ENCODE measurements at places on chromosomes 3 and 15. TPM values are rescaled to one million over a fixed set of nuclear protein-coding genes. Genes with fewer than 3 reads are reported as not detected.

- no peak for DNase-seq
Measured at GRCh38 chr15:74303741-74304309, 63.6 kb downstream of the CYP11A1 start.

DNA sequence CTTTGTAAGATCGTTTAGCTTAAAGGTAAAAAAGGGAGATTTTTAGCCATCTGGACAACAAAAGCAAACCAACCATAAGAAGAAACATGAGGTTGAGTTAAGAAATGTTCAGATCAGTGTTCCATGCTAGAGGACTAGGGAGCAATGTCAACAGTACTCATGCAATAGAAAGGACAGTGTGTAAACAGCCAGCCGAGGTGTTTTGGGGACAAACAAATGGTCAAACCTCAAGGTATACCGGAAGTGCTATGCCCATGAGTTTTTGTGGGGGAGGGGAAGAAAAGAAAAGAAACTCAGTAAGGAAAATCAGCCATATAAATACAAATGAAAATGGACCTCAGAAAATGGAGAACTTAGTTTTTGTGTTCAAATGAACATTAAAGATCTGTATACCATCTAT, 289.5 kb upstream of the GRM7 start:
- DNase-seq = no peak

GRCh38 chr15:73787621-73788020, 34.5 kb upstream of the INSYN1 start:
- no peak for DNase-seq

DNA sequence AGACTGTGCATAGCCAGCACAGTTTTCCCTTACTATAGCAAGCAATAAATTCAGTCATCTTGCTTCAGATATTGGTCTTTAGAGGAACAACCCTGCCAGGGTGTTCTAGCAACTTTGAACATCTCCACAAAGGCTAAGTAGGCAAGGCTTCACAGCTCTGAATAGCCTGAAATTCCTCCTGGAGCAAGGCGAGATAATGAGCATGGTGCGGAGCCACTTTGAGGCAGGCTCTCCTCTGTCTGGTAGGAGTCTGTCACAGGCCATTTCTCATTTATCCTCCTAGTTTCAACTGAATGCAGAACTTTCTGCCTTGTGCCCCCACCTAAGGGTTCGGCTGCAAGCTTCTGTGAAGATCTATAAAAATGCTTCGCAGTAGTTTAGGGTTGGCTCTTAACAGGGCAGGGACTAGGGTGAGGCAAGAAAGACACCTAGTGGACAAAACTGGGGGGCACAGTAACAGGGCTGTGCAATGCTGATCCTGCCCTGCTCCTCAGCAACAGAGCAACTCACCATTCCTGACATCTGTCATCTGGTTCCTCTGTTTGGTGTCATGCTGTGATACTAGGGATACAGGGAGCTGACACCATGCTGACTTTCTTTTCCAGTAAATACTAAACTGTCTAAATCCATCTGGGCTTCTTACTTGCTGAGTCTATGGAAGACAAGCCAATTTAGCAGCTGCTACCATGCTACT, 16.6 kb upstream of the EHHADH start:
- no peak for DNase-seq

- DNase-seq = no peak
Measured at GRCh38 chr3:167829071-167829470, 93.5 kb downstream of the SERPINI1 start.

ATP13A5 gene
- not detected for total RNA-seq

DNA sequence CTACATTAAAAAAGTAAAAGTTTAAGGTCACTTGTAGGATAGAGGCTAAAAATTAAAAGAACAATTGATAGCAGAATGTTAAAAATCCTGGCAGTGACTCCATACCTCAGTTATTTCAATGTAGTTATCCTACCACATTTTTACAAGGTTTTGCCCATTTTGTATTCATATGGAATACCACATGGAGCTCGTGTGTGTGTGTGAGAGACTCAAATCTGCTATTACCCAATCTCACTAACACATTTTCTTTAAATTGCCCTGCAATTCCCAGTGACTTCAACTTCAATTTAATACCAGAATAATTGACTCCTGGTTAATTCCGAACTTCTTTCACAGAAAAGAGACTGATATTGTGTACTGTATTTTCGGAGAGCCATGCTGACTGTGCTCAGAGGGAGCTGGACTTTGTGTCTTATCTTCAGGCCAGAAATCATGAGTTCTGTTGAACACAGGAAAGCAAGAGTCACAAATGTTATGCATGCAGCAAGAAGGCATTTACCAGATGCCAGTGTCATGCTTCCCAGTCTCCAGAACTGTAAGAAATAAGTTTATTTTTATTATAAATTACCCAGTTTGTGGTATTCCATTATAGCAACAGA, 529.0 kb upstream of the NECTIN3 start:
- no peak for DNase-seq

DNA sequence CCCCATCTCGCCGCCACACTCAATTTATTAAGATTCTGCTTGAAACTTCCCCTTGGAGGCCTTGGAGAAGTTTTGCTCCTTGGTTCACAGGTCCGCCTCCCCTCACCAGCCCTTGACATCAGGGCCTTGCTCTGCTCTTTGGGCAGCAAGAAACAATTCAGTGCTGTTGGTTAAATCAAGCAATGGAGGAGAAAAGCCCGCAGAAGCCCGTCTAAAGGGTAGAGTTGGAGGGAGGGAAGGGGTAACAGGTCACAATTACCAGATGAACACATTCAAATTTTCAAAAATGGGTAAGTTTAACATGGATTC, 429 bp downstream of the PARP9 start:
- peak; percentile 40 for DNase-seq

DNA sequence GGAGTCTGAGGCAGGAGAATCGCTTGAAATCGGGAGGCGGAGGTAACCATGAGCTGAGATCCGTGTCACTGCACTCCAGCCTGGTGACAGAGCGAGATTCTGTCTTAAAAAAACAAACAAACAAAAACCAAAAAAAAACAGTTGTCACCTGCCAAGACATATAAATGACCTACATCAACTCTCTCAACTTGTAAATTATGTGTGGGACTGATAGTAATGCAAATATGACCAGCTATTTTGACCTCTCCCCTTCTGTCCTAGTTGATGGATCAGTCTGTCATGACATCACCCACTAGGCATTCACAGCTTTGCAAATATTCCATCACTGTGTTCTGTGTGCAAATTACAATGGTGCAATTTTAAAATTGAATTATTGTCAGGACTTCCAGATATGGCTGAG, 175.4 kb downstream of the EBLN2 start:
- no peak for DNase-seq

- DNase-seq = no peak
Measured at GRCh38 chr15:80828796-80829195, 49.6 kb downstream of the CEMIP start.

GRCh38 chr15:100172356-100173024, 169.3 kb downstream of the ADAMTS17 start:
- DNase-seq = no peak

KCNH8 gene
- 0.89 TPM for total RNA-seq

LRRC15 gene
- 0.43 TPM for total RNA-seq

SPINK8 gene
- not detected for total RNA-seq

PLS1 gene
- 12.5 TPM for total RNA-seq

DNA sequence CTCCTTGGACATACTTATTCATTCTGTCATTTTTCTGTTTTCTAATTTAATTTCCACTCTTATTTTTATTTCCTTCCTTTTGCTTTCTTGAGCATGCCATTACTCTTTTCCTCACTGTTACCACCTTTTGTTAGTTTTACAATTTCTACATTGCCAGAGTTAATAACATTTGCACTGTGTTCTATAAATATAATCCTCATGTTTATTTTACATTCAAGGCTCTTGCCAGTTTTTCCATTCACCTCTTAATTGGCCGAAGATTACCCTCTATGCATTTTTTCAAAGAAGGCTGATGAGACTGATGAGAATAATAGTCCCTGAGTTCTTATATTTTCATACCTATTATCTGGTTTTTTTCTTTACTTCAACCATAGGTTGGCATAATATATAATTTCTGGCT, 10.5 kb downstream of the BTD start:
- no peak for DNase-seq

- DNase-seq = no peak
Measured at GRCh38 chr3:181174676-181175233, 185.2 kb upstream of the DNAJC19 start.

GRCh38 chr3:41419809-41420208, 220.5 kb downstream of the CTNNB1 start:
- no peak for DNase-seq

GRCh38 chr3:13009132-13009945, 63.9 kb downstream of the IQSEC1 start:
- peak; percentile 71 for DNase-seq

DUOX2 gene
- total RNA-seq = 1.2 TPM

DNA sequence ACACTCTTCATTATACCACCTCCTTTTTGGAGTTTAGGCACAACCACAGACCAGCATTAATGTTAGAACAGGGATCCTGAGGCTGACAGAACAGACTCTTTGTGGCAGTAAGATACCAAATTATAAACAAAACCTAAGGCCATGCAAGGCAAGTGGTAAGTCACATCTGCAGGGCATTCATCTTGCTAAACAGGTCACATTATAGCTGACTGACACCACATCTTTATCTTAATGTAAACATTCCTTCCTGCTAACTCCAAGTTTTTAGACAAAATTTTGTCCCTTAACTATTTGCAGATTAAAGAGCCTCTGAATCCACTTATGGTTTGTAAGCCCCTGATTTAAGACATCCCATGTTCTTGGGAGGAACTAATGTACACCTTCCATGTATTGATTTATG, 500.6 kb downstream of the PYDC2 start:
- no peak for DNase-seq

GRCh38 chr15:68658151-68658550, 79.4 kb downstream of the CORO2B start:
- DNase-seq = no peak

- peak; percentile 92 for DNase-seq
Measured at GRCh38 chr3:62188681-62189375, 184.5 kb downstream of the FEZF2 start.

GRCh38 chr3:148930752-148931151, 60.6 kb upstream of the GYG1 start:
- no peak for DNase-seq

- DNase-seq = peak; percentile 78
Measured at GRCh38 chr3:54870423-54870822, 57.4 kb downstream of the LRTM1 start.

DNA sequence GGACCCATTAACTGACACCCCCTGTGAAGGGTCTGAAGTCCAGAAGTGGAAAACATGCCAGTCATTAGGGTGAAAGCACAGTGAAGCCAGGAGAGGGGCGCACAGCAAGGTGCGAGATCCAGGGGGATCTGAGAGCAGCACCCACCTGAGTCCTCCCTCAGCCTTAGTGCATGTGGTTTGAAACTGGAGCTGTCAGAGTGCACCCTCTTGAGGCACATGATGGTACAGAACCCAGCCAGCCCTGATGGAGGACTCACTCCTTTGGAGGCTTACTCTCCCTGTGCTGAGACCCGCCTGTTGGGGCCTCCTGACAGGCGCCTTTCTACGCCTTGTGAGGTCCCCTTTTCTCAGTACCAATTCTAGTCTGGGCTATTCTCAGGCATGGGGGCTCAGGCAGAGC, 77.8 kb downstream of the IL20RB start:
- DNase-seq = peak; percentile 16

GRCh38 chr15:96223939-96224338, 106.6 kb upstream of the NR2F2 start:
- DNase-seq = no peak

GRCh38 chr3:197007296-197007940, 22.2 kb downstream of the MELTF start:
- no peak for DNase-seq

GRCh38 chr3:160454995-160455394, 5.4 kb upstream of the TRIM59 start:
- no peak for DNase-seq

- DNase-seq = no peak
Measured at GRCh38 chr3:37347941-37348340, 173.6 kb upstream of the LRRFIP2 start.

GRCh38 chr15:34271493-34271892, 46.7 kb downstream of the EMC4 start:
- no peak for DNase-seq

GCSAM gene
- not detected for total RNA-seq

DNA sequence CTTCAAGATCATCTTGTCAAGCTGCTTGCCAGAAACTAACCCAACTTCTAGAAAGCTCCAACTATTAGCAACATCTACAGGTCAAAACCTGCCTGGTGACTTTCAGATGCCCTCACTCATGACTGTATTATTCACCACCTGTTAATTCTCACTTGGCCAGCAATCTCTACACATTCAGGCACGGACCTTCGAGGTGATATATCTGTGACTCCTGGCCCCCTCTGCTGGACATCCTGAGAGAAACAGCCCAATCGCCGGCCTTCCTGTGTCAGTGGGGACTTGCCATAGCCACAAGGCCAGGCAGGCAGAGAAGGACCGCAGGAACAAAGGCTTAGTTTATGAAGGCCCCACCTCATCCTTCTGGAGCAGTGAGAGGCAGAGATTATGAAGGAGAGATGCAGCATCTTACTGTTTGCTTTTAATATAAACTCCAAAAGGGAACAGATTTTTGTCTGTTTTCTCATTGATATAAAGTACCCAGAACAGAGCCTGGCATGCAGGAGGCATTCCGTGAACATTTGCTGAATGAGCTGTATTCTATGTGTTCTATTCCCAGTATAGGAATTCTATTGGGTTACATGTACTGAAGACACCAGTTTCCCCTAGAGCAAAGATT, 24.4 kb upstream of the OCA2 start:
- peak; percentile 90 for DNase-seq

GRCh38 chr3:65992106-65992505, 46.6 kb downstream of the MAGI1 start:
- DNase-seq = no peak

GATA2 gene
- total RNA-seq = 2.6 TPM

DNA sequence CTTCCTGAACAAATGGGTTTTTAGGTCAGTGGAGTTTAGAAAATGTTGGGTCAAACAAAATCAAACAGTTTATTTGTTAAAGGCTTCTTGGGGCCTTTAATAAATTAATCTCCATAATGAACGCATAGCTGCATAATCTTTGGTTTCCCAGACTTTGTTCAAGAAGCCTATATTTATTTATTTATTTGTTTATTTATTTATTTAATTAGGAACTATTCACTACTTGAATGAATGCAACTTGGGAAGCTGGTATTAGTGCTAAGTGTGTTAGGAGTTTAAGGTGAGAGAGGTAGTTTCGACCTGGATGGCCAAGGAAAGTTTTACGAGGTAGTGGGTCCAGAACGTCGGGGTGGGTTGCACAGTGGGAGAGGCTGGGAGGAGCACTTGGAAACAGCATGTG, 281.9 kb upstream of the C2CD4B start:
- no peak for DNase-seq

SIDT1 gene
- total RNA-seq = 26.3 TPM

DNA sequence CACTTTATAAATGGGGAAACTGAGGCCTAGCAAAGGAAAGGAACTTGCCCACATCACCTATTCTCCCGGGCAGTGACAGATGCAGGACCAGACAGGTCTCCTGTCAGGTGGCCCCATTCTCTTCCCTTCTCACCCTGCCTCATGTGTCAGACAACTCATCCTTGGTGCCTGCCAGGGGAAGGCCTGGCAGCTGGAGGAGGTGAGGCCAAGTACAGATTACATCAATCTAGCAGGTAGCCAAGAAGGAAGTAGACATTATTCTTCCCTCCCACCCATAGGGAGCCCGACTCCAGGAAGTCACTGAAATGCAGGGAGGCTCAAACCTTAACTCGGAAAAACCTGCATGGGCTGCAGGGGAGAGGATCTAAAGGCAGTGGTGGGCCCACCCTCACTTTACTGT, 39.6 kb downstream of the DAPK2 start:
- no peak for DNase-seq

- DNase-seq = no peak
Measured at GRCh38 chr15:27757052-27757451, 342.1 kb downstream of the OCA2 start.

Data from stomach (tissue), 19 donors.